ENCODE measurements at places on chromosomes 12 and 14. TPM values are rescaled to one million over a fixed set of nuclear protein-coding genes. Genes with fewer than 3 reads are reported as not detected.

DNA sequence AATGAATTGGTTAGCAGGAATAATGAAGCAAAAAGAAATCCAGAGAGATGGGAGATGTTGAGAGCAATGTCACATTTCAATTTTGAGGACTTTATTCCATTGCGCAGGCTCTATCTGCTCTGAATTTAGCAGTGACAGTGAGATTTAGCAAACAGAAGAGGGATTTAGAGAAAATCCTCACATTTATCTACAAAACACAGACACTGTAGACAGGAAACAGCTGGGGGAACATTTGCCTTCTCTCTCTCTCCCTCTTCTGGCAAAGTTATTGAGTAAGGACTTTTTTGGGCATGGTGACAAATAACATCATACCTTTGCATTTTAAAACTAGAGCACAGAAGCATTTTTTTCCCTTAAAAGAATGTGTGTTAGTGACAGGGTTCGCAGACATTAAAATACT, at the start of gene IGF1:
TSS of gene IGF1 (minus strand) at position 158 of the 400 bp plus-strand sequence. CDS start 182 bp downstream, outside the sequence.
- no peak for DNase-seq

TPH2 gene
- total RNA-seq, result not detected

TNS2 gene
- total RNA-seq, result 0.24 TPM

ESPL1 gene
- total RNA-seq, result 2.4 TPM

DNA sequence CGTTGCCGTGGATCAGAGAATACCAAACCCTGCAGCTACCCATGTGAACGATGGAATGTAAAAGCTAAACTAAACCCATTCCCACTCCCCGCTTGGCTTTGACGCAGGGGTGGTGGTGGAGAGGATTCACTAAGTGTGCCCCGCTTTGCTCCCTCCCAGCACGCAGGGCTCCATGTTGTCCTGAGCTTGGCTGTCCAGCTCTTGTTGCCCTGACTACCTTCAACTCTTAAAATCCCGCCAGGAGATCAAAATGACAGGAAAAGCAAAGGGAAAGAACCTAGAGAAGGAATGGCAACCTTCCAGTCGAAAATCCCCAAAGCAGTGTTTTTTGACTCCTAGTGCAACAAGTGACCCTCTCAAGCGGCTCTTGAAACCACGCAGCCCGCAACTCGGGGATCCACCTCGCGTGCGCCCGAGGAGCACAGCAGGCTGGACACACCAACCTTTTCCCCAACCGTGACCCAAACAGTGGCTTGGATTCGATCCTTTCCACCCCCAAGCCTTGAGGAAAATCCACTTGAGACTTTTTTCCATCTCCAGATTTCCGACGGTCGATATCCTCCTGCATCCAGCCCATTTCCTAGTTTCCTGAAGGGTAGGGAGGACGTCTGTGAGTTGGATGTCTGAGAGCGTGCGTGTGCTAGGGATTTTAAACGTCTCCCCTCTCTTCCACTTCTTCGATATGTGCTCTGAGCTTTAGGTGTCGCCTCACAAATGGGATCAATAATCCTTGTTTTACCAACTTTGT, 1.4 kb downstream of the SYT10 start:
- DNase-seq, result no peak

ANO4 gene
- not detected for total RNA-seq

DNA sequence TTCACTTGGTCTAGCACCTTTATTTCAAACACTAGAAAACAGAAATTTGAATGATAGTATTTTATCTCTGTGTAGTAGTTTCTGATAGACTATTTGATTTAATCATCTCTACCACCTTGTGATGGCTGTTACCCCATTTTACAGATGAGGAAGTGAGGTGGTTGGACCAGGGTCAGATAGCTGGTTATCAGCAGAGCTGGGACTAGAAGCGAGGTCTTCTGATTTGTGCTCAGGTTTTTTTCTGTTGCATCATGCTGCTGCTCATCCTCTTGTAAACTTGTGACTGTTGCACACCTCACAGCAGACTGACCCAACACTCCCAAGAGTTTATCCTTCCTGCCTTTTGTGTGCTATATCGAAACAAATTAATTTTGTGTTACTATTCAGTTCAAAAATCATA, 10.1 kb upstream of the MANSC4 start:
- no peak for DNase-seq

SERPINA4 gene
- total RNA-seq, result not detected

DNA sequence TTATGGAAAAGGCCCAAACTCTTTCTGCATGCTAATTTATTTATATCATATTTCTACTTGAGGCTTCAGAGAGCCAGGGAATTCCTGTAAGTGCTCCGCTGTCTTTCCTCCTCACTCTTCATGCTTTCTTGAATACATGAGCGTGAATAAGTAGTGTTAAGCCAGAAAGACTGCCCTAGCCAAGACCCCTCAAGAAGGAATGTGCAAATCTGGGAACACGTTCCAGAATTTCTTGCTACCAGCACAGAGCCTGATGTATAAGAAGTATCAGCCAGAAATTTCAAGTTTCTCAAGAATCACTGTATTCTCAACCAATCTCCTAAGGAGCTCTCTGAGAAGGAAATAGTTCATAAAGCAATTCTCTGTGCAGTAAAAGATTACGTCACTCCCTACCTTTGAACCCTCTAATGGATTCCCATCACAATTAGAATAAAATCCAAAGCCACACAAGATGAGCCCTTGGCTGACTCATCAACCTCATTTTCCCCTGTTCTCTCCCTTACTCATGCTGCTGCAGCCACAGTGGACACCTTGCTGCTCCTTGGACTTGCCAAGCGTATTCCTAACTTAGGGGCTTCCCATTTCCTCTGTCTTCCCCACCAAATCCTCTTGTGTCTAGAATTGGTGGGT, 6.9 kb upstream of the TSPAN8 start:
- DNase-seq, result no peak

PLEK2 gene
- total RNA-seq, result not detected

- no peak for DNase-seq
Observed at GRCh38 chr14:52080158-52080800, 11.4 kb upstream of the NID2 start.

AGAP2 gene
- 27.6 TPM for total RNA-seq

NGB gene
- total RNA-seq, result not detected

RAPGEF3 gene
- total RNA-seq, result 5.4 TPM
